SHP77 (cell line): ENCODE measurements at places on chromosomes 2 and 18.

DNA sequence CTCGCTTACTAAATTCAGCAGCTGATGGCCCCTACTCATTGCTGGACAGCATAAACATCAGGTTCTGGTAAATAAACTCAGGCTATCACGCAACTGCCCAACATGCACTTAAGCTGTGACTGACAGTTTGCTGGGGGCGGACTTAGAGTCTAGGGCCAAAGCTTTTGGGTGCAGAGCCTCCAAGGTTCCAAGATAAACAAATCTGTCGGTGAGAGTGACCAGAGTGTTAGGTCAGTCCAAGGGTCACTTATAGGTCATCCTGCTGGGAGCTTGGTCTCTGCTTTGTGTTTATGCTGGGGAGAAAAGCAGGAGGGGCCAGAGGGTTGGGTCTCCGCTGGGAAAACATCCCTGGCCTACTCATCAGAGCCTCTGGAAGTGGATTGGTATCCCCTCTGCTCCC, 188.6 kb upstream of the GATA6 start:
- no peak for DNase-seq

- no peak for DNase-seq
Observed at GRCh38 chr2:10921525-10921924, 9.8 kb downstream of the KCNF1 start.

GRCh38 chr2:158671360-158672245, 123.5 kb upstream of the DAPL1 start:
- DNase-seq = no peak

GRCh38 chr2:135913727-135914365, 37.6 kb upstream of the MCM6 start:
- DNase-seq = no peak

- no peak for DNase-seq
Observed at GRCh38 chr2:2039826-2040225, 291.2 kb downstream of the MYT1L start.

DNA sequence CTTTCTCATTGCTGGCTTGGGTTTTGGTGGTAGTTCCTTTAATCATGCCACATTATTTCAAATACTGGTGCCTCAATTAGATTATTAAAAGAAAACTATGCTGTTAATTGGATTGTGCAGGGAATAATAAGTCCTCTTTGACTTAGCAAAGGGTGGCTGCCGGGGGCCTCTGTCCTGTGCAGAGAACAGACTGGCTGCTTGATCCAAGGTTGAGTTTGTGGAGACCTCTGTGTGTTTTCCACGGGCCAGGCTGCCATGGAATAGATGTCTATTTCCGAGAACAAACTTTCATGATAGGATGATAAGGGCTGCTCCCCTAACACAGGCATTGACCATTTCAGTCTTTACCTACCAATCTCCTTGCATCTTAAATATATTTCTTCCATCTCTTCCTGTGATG, 30.4 kb upstream of the OTOS start:
- no peak for DNase-seq
